ENCODE measurements at places on chromosomes 12 and 14.

DNA sequence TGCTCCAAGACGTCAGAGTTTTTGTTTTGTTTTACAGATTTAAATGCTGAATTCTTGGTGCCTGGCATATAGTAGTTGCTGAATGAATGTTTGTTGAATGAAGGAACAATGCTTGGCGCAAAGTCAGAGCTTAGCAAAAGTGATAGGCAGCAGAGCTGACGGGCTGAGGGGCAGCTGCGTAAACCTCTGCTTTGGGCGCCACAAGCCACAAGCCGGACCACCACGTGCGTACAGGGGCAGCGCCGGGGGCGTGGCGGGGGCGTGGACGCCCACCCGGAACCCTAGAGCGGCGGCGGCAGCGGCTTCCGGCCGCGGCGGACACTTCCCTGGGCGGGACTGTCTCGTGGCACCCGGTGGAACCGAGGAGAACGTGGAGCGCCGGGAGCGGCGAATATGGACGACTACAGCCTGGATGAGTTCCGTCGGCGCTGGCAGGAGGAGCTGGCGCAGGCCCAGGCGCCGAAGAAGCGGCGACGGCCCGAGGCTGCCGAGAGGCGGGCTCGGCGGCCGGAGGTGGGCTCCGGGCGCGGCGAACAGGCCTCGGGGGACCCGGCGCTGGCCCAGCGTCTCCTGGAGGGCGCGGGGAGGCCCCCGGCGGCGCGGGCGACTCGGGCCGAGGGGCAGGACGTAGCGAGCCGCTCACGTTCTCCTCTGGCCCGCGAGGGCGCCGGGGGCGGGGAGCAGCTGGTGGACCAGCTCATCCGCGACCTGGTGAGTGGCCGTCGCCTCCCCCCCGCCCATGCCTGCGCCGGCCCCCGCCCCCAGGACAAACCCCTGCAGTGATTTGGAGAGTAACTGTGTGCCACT lies at the start of gene FBXW8:
FBXW8 (plus strand) TSS at position 306 of the 807 bp plus-strand sequence; CDS start at position 394, 88 bp downstream.
- peak; percentile 6 for DNase-seq

DNA sequence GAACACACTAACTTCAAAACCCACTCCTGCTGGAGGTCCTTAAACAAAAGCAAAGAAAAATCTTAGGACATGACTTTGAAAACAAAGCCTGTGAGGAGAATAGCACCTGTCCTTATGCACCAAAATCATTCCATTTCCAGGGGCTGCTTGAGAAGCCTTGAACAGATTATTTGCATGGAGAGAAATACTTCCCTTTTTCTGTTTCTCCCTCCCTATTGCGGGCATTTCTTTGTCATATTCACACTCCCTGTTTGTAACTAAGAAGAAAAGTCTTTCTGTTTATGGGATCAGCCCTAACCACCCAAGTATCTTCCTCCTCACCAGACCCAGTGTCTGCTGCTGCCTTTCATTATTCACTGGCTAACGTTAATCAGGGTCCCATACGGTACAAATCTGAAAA lies 218.8 kb downstream of the DPF3 start:
- DNase-seq, result no peak

DNA sequence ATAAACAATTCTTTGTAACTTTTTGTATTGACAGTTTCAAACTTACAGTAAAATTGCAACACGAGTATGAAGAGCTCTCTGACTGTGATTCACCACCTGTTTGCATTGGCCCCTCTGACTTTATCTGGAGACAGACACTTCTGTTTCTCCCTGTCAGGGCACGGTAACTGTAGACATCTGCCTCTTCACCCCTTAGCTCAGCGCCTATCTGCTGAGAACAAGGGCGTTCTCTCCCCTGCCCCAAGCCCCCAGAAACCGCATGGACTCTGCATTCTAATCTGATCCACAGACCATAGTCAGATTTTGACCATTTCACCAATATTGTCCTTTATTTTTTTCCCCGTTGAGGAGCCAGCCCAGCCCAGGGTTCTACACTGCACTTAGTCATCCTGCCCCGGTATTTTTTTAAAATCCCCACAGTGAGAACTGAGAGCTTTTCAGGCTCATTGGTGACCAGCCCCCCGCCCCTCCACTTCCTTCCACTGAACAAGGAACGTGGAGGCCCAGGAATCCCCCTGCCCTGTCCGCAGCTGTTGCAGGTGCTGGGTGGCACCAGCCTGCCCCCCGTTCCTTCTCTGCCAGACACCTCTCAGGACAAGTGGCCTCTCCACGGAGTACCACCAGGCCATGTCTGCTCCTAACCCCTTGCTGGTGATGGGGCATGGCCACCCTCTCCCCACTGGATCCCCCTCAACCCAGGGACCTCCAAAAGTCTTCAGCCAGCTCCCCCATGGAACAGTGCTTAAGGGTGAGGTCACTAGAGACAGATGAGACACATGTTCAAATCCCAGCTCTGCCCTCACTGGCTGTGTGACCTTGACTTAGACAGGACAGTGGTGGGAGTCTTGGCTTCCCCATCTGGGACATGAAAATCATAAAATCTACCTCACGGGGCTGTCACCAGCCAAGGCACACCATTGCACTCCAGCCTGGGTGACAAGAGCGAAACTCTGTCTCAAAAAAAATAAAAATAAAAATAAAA lies 11.2 kb downstream of the RHOF start:
- DNase-seq, result no peak

DNA sequence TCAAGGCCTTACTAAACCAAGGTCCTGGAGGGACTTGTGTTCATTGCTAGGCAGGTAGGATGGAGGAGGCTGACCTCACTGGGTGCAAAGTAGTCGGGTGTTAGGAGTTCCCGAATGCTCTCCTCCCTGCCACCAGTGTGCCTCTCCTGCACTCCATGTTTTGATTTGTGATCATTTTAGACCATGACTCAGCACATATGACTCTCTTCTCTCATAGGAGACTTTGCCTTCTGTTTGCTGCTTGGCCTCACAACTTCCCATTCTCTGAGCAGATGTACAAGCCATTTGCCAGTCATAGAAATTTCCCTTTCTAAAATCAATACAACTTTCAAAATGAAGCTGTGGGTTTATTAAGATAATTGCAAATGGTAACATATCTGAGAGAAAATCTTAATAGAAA lies 46.6 kb upstream of the LRIG3 start:
- no peak for DNase-seq

GRCh38 chr14:23105348-23105824 lies 597 bp upstream of the CIROP start:
- DNase-seq, result no peak

DNA sequence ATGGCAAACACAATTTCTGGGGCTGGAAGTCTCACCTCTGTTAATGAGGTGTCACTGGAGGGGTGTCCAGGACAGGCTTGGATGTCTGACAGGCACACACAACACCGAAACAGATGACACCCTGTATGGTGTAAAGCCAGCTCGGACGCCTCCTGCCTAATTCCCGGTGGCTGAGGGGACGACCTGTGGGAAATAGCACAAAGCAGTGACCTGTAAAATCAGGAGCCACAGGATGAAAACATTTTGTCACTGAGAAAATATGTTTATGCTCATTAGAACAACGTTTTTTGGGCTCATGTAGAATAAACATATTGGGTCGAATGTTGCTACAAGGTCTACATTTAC lies 285.0 kb upstream of the RTL1 start:
- no peak for DNase-seq

GRCh38 chr14:76382495-76382832 lies 6.5 kb downstream of the ESRRB start:
- DNase-seq, result no peak

DNA sequence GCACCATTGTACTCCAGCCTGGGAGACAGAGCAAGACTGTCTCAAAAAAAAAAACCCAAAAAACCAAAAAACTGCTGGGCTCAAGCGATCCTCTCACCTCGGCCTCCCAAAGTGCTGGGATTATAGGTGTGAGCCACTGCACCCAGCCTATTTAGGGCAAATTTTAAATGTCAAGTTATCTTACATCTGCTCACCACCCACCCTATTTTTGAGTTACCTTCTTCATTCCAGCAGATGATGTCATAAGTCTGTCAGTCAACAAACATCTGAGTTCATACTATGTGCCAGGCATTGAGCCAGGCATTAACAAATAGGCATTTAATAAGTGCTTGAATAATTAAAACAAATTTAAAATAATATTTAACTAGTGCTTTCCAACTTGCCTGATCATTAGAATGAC lies 21.5 kb downstream of the BATF start:
- DNase-seq, result no peak

DNA sequence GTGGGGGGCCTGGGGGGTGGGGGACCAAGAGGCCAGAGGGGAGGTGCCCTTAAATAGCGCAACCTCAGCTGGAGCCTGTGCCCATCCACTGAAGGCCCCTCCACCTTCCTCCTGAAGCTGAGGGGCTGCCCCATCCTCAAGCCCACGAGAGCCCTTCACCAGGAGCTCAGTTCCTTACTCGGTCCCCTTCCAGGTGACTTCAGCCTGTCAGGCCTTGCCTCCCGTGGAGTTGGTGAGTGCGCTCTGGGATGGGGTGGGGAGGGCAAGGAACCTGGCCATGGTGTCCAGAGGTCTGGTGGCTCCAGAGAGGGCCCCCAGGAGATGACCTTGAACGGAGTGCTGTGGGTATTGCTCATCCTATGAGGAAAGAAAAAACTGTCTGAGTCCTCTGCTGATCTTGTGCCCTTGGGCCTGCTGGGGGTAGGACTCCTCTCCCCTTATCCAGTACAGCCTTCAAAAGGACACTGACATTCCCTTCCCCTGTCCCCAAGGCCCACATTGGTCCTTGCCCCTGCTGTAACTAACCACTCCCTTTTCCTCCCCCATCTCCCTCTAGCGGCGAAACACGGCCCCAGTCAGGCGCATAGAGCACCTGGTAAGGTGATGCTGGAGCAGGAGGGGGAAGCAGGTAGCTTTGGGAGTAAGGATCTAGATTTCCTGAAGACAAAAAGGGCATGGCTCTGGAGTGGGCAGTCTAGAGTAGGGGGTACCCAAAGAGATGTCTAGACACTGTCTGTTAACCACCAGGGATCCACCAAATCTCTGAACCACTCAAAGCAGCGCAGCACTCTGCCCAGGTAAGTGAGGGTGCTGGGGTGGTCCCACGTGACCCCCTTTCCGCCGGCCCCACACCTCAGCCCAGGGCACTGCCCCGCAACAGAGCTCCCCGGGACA lies 3.6 kb downstream of the TNS2 start:
- DNase-seq, result no peak

DNA sequence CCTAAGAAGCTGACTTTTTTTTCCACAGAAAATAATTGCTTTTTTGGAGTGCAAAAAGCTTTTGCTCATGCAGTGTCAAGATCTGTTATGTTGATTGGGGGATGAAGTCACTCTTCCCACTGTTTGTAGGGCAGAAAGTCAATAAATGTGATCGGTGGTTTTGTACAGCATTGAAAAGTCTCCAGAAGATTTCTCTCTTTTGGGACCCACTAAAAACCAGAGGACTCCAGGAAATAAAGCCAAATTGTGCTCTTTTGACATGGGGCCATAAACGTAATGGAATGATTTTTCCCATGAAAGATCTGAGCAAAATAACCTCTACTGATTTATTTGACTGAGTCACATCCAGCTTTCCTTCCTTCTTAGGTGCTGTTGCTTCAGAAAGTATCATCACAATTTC lies 122.5 kb downstream of the SNAPC1 start:
- no peak for DNase-seq

GRCh38 chr14:86052868-86053267 lies 522.9 kb downstream of the FLRT2 start:
- no peak for DNase-seq

DNA sequence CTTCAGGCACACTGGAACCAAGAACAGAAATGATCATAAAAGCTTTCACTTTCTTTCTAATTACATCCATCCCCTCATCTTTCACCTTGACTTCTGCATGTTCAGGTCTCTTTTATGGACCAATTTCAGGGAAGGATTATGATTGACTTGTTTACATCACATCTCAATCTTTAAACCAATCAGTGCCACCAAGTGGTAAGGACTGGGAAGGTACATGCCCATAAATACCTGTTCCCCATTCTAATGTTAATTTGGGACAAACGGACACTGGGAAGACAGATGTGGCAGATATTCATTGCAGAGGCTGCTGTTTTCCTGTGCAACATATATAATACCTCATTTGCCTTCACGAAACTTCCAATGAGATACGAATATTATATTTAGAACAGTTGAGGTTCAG lies 978.1 kb downstream of the GALC start:
- no peak for DNase-seq

DNA sequence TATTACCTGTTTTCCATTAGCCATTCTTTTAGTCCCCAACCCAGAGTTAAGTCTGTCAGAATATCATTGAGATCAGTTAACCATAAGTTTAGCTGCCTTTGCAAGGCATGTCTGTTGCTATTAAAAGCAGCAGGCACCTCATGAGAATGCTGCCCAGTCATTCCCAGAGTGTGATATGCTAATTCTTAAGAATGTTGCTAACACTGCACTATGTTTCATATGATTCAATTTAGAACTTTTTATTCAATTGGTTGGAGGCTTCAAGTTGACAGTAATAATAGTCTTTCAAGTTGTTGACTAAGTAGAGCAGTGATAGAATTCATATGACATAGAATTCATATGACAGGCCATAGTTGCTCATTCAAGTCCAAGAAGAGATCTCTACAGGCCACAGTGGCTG lies 292.3 kb downstream of the FUT8 start:
- no peak for DNase-seq

DNA sequence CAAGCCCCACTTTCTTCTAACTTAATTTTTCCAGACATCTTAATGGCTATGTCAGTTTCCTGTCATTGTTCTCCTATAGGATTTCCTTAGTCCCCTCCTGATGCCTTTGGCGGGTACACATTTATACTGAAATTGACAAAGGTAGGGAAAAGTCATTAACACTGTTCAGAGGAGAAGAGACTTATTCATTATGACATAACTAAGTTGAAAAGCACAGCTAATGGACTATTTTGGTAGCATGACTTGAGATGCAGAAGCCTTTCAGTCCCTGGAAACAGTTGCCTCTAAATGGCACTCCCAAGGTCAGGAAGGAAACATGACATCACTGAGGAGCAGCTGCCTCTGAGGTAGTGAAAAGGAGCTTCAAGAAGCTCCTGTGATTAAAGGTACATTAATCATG lies 317.5 kb upstream of the KITLG start:
- DNase-seq, result no peak

DNA sequence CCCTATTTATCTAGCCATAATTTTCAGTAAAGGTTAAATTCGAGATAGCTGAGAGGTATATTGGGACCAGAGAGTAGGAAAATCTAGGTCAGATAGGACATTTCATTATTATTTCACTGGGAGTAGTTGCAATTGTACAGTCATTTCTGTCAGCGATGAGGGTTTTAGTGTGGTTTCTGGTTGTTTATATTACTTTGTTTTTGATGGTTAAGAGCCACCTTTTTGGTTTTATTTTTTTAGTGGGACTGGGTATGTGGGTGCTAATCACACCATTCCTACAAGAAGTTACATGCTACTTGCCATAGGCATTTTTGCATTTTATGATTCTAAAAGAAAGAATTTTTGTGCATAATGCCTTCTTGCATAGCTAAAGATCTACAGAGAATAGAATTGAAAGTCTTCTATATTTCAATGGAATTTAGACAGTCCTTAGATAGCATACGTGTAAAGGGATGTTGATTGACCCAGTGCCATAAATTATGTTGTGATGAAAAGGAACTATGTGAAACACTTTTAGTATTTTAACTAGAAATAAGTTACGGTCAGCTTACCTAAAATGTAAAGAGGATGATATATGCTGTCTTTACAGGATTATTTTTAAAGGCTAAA lies 85.2 kb downstream of the KTN1 start:
- no peak for DNase-seq

- no peak for DNase-seq
Observed at GRCh38 chr12:30792648-30793499, 38.1 kb upstream of the CAPRIN2 start.

- DNase-seq, result no peak
Observed at GRCh38 chr12:114826244-114826643, 142.3 kb upstream of the TBX3 start.
